Adrenal gland (tissue), 19 donors: ENCODE measurements at places on chromosomes 13 and 19. TPM values are rescaled to one million over a fixed set of nuclear protein-coding genes. Genes with fewer than 3 reads are reported as not detected.

The LYPD3 gene
- polyA plus RNA-seq = 0.48 TPM

The SERTAD3 gene
- polyA plus RNA-seq = 60.2 TPM

The ZNF382 gene
- polyA plus RNA-seq = 6.5 TPM

The JAK3 gene
- polyA plus RNA-seq = 11.3 TPM

The PPM1N gene
- 0.99 TPM for polyA plus RNA-seq

The ADGRE1 gene
- polyA plus RNA-seq = 0.07 TPM

The GGN gene
- not detected for polyA plus RNA-seq

The VSTM2B gene
- polyA plus RNA-seq = 0.09 TPM

The ZNF628 gene
- polyA plus RNA-seq = 0.04 TPM

The ZNF439 gene
- polyA plus RNA-seq = 4.4 TPM
